ENCODE measurements at places on chromosomes 11 and 22.
A peak's percentile ranks its signal among the peaks of the same experiment; 100 is the strongest.

- no peak for DNase-seq
Observed at GRCh38 chr11:19714387-19715363, 2.0 kb downstream of the NAV2 start.

GRCh38 chr11:134518616-134519389 lies 106.8 kb upstream of the B3GAT1 start:
- no peak for DNase-seq

- DNase-seq = no peak
Observed at GRCh38 chr11:15707971-15708370, 593.2 kb downstream of the INSC start.

DNA sequence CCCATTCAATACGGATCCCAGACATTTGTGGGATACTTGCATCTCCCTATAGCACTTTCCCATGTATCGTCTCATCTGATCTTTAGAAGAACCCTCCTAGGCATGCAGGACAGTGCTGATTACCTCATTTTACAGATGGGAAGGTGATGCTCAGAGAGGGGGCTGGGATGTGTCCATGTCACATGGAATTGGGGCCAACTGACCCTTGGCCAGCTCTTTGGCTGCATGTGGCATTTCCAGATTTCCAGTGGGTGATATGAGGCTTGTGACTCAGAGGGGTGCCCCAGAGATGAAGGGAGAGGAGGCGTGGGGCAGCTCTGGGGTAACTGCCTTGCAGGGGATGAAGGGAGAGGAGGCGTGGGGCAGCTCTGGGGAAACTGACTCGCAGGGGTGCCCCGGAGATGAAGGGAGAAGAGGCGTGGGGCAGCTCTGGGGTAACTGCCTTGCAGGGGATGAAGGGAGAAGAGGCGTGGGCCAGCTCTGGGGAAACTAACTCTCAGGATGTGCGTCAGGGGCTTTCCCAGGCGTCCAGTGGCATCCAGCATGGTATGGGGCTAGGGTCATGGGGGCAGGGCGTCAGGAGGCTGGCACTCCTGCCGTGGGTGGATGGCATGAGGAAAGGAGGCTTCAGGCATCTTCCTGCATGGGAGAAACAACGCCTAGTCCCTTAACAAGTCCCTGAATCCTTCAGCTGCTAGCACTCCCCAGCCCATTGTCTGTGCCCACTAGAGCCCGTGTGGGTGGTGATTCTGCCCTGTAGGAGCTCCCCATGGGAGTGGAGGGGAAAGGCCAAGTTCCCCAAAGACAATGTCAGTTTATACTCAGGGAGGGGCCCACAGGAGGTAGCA lies 11.9 kb upstream of the CERK start:
- no peak for DNase-seq

- DNase-seq = no peak
Observed at GRCh38 chr22:39183991-39184585, 31.6 kb upstream of the CBX7 start.

DNA sequence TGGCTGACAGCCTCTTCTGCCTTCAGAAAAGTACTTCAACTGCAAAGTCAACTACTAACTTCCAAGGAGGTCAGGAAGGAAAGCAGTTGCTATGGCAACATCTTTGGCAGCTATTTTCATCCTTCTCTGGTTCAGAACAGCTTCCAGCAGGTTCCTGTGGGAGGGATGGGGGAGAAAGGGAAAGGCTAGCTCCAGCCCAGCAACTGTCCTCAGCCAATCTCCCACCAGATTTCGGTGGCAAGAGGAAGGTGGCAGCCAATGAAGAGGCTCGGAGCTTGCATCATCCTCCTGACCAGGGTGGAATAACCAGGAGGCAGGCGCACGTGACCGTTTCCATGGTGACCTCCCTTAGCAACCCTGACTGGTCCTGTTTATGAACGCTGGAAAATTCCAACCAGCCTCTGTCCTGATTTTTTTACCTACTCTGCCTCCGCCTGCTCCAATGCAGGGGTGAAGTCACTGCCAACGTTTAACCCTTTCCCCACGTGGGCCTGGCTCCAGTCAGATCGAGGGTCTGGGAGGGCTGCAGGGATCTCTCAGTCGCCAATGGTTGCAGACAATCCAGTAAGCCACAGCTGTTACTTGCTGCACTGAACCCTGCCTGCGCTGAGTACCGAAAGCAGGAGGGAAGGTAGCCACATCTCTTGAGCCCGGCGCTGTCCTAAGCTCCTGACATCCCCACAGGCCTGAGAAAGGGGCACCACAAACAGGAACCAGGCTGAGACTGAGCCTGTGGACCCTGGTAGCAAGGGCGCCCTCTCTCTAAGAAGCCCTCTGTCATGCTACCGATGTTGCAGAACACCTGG lies 11.2 kb upstream of the MALAT1 start:
- peak; percentile 100 for DNase-seq

Data from esophagus muscularis mucosa (tissue), 4 donors.